ENCODE measurements at places on chromosomes 7 and 10.
A peak's percentile ranks its signal among the peaks of the same experiment; 100 is the strongest.

DNA sequence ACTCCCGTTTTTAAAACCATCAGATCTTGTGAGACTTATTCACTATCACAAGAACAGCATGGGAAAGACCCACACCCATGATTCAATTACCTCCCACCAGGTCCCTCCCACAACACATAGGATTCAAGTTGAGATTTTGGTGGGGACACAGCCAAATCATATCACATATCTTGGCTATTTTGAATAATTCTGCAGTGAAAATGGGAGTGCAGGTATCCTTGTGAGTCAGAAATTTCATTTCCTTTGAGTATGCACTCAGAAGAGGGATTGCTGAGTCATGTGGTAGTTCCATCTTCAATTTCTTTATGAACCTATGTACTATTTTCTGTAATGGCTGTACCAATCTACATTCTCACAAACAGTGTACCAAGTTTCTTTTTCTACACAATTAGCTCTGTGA, 125.8 kb downstream of the ANKRD7 start:
- no peak for DNase-seq

DNA sequence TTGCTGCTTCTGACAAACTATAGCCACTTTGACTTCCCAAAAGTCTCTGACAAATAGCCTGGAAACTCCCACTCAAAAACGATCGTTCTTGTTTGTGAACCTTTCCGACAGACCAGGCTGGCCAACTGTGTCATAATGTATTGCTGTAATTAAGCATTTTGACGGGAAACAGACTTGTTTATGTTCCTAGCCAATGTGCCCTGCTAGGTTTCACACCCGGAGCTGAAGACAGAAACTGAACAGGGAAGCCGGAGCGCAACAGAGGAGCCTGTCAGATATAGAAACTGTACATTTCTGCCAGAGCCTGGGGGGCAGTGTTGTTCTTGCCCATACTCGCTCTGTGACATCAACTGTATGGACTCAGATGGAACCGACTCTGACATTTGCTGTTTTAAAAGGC, 55.3 kb upstream of the C7orf33 start:
- DNase-seq = peak; percentile 13

GRCh38 chr7:53426145-53426750, 390.8 kb downstream of the POM121L12 start:
- no peak for DNase-seq

DNA sequence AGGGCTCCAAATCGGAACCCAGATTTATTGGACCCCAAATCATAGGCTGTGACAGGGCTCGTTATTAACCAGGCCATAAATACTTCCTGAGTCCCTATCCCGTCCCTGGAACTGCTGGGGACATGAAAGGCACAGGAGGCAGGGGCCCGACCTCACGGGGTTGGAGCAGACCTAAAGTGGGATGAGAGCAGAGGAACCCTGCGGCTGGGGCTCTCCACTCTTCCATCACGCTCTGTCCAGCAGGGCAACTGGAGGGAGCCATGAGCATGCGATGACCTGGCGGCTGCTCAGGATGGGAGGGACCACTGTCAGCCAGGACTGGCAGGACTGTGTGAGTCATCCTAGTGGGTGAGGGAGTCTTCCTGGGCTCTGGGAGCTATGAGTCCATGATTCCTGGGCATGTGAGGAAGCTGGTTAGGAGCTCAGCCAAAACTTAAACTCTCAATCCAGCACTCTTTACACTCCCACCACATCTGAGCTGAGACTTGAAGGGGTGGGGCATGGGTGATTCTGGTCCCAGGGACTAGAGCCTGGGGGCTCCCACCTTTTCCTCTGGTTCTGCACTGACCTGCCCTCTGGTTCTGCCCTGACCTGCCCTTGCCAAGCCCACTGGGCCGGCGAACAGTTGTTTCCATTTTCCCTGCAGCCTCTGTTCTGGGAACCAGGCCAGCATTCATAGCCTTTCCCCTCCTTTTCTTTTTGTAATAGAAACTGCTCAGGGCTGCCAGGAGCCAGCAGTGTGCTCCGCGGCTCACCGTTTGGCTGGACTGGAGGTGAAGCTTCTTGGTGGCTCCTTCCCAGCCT, 47.1 kb downstream of the SYPL1 start:
- DNase-seq = no peak

- no peak for DNase-seq
Observed at GRCh38 chr10:30883116-30883515, 148.5 kb downstream of the ZNF438 start.

GRCh38 chr7:109261781-109262180, 692.1 kb downstream of the DNAJB9 start:
- no peak for DNase-seq

DNA sequence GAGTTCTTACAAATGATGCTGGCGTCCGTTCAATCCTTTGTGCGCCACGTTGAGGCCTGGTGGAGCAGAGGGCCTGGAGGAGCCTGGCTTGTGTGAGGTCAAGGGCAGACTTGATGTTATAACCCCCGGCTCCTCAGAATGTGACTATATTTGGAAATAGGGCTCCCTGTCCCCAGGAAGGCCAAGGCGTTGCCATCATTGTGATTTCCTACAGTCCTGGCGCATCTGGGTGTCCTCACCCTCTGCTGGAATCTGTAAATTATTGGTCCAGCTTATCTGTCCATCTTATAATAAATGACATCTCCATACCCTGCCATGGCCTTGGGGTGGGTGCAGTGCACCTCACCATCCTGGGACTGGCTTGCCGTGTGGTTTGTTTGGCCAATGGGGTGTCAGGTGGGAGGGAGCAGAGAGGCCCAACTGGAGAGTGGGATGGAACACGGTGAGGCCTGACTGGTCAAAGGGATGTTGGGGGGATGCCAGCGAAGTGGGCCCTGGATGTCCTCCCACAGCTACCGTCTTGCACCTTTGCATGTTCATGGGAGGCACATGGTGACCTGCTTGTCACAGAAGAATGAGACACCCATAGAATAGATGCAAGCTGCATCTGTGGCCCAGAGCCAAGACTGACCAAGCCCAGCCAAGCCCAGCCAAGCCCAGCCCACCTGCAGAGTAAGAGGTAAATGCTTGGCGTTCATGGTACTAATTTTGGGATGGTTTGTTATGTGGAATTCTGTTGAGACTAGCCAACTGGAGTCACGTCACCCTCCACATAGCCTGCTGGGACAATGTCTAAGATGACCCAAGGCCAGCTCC, 11.1 kb upstream of the LRRC27 start:
- DNase-seq = no peak

- no peak for DNase-seq
Observed at GRCh38 chr7:147413557-147413870, 1177.1 kb upstream of the C7orf33 start.

DNA sequence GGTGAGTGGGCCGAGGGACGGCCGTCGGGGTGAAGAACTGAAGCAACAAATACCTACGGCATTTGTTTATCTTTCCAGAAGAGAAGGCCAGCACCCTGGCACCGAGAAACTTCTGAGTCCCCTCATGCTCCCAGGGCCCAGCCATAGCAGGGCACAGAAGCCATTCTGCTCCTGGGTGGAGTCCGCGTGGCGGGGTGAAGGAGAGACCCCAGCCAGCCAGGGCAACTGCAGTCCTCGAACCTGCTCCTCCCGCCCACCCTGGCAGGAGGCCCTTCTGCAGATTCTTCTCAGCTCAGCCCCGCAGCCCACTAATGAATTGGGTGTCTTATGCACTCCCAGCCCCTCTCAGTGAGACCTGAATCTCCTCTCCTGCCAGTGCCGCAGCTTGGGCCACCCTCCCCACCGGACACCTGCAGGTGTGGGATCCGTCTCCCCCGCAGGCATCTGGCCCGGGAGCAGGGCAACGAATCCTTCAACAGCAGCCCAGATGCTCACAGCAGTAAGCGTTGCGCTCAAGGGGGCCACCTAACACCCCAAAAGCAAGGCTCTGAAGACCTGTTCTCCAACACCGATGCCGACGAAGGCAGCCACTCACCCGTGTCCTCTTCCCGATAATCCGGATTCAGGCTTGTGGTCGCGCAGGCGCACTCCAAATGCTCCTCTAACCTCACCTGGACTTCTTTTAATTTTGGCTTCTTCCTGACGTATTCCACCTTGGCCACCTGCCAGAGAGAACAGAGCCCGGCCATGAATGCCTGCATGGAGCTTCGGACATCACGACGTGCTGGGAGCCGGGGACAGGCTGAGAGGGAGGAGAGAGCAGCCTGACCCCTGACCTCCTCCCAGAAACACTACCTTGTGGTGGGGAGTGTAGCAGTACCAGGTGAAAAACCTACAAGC, 18.9 kb downstream of the PDGFA start:
- no peak for DNase-seq

GRCh38 chr10:132593900-132594876, 56.6 kb downstream of the INPP5A start:
- no peak for DNase-seq

DNA sequence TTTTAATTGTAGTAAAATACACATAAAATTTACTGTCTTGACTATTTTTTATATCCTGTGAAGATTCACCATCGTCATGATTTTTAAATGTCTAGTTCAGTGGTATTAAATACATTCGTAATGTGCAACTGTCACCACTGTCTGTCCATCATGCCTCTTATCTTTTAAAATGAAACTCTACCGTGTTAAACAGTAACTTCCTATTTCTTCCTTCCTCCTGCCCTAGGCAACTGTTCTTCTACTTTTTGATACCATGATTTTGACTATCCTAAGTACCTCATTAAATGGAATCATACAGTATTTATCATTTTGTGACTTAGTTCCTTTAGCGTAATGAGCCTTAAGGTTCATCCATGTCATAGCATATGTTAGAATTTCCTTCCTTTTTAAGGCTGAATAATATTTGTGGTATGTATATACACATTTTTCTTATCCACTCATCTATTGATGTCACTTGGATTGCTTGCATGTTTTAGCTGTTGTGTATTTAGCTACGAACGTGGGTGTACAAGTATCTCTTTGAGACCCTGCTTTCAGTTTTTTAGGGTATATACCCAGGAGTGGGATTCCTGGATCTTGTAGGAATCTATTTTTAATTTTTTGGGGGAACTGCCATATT, 13.5 kb downstream of the SLK start:
- DNase-seq = no peak

DNA sequence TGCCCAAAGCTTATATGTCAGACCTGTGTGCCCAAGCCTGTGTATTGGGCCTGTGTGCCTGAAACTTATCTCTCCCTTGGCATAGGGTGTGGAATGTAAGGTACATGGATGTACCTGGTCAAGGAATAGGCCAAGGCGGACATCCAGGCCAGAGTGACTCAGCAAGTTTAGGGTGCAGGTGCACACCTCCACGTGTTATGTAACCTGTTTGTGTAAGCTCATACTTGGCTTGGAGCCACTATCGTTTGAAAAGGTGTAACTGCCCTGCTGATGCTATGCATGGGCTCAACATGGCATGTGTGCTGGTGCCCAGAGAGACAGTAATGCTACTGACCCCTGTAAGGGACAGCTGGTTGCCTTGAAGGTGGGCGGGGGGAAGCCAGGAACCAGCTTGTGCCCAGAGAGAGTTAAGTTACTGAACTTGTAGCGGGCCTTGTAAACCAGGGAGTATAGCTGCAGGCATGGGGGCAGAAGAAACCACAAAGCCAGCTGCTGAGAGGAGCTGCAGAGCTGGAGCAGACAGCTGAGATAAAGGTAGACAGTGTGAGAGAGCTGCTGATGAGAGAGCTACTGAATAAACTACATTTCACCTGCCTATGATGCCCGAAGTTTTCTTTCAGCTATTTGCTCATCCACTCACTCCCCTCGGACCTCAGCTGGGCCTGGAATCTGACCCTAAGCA, 656.4 kb upstream of the ZWINT start:
- DNase-seq = no peak

DNA sequence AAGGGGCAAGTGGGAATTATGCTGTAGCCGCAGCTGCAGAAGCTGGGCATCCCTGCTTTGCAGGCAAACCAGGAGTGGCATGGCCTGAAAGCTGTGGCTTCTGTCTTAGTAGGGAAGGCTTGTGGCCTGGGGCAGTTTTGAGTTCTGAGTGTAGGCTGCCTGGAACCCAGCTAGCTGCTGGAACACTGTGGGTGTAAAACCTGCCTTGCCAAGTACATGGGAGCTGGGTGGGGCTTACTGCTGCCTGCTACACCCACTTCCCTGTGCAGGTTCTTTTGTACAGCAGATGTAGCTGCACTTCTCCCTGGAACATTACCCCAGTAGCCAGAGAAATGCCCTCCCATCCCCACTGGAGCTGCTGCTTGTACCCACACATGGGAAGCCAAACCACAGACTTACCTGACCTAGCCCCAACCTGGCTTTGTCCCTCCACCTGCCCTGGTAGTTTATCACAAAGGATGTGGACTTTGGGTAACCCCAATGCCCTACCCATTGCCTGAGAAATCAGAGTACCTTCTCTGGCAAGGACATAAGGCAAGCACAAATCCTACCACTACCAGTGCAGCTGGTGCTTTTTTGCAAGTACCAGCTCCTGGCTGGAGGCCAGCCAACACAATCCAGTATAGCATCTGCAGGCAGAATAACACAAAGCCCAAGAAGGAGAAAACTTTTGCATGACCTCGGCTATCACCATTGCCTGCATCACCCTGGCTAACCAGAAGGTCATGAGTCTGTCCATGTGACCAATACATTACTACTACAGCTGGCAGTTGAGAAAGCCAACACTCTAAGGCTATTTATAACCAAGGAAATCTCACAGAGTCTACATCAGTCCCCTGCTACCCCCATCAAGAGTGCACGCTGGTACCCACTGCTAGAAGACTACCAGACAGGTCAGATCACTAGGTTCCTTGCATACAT, 26.5 kb upstream of the PPP1R3A start:
- no peak for DNase-seq

GRCh38 chr10:132630156-132630555, 92.6 kb downstream of the INPP5A start:
- DNase-seq = no peak

DNA sequence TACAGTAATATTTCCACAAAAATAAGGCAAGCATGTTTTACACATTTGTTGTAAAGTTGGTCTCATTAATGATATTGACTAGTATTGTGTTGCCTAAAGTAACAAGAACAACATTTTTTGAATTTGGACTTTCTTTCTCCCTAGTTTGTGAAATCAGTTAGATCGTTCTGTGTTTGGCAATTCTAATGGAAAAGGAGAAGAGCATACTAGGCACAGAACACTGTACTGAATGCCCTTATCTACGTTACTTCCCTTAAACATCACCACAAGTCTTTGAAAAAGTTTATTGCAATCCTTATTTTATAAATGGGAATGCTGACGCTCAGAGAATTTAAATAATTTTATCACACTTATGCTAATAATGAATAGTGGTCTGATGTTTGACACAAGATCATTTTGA, 372.2 kb downstream of the EXOC4 start:
- no peak for DNase-seq

GRCh38 chr7:49497471-49497870, 276.0 kb upstream of the VWC2 start:
- DNase-seq = no peak
